ENCODE measurements at places on chromosomes 5 and 9.

- peak; percentile 91 for DNase-seq
These were observed at the start of gene CD74 for GRCh38 chr5:150412319-150413175. CD74 (minus strand) TSS chr5:150412910; CDS start chr5:150412749, 161 bp downstream.

DNA sequence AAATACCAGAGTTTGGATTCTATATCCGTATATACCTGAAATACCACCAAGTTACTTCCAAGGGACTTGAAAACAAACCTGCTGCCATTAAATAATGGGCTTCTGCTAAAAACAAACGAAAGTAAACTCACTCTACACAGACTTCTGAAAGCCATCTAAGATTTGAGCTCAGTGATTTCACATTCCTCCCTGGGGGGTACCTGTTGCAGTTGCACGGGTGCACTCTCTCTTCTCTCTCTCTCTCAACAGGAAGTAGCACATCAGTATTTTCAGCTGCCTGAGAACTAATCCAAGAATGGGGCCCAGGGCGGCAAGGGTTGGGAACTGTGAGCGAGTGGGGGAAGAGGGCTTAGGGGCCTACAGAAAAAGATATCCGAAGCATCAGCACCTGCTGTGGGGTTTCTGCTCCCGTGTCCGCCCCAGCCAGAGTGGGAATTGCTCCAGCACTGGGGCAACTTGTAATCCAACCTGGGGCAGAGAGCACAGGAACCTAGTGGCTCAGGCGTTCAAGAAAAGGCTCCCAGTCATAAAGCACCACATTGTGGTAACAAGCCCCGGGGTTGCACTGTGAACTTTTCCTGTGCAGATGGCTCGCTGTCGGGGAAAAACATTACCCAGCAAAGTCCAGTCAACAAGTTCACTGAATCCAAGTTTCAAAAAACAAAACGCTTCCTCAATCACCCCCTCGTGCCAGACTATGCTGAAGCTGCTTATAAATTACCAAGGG, 99.8 kb downstream of the EFNA5 start:
- no peak for DNase-seq

GRCh38 chr9:14179449-14179848, 134.5 kb downstream of the NFIB start:
- no peak for DNase-seq

- no peak for DNase-seq
These were observed 45.7 kb downstream of the NSUN2 start for GRCh38 chr5:6587171-6587570.

DNA sequence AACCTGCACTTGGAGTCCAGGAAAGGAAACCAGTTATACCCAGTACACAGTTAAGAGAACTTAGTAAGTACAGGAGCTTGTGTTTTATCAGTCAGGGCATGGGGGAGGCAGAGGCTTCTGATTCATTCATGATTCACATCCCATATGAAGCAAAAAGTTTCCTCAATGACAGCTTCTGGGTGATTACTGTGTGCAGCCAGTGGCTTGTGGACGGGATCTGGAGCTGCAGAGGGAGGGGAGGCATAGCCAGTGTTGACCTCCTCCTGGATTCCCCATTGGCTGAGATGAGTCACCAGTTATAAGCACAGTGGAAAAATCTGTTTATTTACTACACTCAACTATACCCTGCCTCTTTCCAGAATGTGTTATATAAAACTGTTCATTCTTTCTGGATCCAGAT, 17.7 kb downstream of the IL31RA start:
- no peak for DNase-seq

- DNase-seq: no peak
These were observed 133.0 kb upstream of the STK32A start for GRCh38 chr5:147101659-147102369.

DNA sequence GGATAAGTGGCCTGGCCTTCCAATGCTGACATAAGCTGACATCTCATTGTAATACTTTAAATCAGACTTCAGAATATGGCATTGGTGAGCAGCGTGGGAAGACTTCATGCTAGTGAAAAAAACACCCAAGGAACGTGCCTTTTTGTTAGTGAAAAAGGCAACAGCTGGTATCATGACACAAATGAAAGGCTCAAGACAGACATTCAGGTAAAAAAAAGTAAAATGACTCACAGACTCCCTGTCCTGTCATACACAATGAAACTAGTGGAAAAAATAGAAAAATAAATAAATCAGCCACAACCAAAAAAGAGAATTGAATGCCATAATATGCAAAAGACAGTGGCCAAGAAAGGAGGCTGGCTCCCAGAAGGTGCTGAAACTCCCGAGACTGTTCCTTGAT, 24.4 kb upstream of the PPP1R2B start:
- no peak for DNase-seq

GRCh38 chr9:110029429-110029955, 178.5 kb downstream of the C9orf152 start:
- no peak for DNase-seq

GRCh38 chr9:136087741-136088480, 7.2 kb downstream of the NACC2 start:
- DNase-seq: no peak

GRCh38 chr5:97118261-97119006, 24.0 kb downstream of the LIX1 start:
- DNase-seq: no peak

GRCh38 chr9:10079284-10079964, 533.4 kb downstream of the PTPRD start:
- DNase-seq: no peak

DNA sequence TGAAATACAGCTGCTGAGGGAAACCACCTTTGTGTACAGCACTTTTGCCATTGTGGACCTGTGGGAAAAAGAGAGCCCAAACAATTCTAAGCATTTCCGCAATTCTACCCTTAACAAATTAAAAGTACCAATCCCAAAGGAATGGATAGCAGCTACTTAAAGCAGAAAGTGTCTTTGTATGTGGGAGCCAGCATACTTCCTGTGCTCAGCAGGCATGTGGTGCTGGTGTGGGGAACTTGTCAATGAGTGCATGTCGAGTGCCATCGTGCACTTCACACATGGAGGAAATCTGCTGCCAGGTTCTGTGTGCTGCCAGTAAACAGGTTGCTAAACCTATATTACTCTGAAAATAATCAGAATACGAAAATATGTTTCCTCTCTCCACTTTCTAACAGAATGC, 399.0 kb downstream of the LRRC70 start:
- no peak for DNase-seq

- DNase-seq: no peak
These were observed 369 bp downstream of the OCLN start for GRCh38 chr5:69492923-69493395.

DNA sequence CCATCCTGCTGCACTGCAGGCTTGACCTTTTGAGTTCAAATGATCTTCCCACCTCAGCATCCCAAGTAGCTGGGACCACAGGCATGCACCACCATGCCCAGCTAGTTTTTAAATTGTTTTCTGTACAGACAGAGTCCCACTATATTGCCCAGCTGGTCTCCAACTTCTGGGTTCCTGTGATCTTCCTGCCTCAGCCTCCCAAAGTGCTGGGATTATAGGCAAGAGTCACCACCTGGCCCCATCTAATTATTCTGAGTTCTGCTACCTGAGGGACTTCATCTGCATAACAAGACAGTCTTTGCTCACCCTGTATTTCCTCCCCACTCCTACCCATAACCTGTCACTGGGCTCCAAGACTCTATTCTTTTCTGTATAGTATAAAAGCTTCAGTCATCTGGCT, 54.6 kb upstream of the CEMIP2 start:
- DNase-seq: no peak

GRCh38 chr5:50401336-50401735, 39.8 kb downstream of the EMB start:
- DNase-seq: no peak

DNA sequence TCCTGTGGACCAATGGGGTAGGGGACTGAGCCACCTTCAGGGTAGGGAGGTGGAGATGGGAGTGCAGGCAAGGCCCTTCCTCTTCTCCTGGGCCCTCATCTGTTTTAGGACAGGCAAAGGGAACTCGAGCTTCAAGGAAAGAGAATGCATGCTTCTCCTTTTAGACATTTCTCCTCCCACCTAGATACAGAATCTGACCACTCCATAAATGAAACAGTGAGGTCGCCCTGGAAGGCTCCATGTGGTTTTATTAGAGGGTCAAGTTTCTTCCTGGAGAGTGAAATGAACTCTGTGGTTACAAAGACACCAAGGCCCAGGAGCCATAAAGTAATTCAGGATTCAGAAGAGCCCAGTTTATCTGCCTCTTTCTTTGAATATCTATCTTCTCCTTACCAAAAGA, 14.9 kb downstream of the LHFPL2 start:
- no peak for DNase-seq

DNA sequence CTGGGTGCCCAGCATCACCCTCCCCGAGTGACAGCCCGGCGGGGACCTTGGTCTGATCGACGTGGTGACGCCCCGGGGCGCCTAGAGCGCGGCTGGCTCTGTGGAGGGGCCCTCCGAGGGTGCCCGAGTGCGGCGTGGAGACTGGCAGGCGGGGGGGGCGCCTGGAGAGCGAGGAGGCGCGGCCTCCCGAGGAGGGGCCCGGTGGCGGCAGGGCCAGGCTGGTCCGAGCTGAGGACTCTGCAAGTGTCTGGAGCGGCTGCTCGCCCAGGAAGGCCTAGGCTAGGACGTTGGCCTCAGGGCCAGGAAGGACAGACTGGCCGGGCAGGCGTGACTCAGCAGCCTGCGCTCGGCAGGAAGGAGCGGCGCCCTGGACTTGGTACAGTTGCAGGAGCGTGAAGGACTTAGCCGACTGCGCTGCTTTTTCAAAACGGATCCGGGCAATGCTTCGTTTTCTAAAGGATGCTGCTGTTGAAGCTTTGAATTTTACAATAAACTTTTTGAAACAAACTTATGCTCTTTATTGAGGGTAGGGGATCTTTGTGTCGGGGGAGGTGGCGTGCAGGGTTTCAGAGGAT, 1.3 kb downstream of the GADD45G start:
- peak; percentile 12 for DNase-seq

DNA sequence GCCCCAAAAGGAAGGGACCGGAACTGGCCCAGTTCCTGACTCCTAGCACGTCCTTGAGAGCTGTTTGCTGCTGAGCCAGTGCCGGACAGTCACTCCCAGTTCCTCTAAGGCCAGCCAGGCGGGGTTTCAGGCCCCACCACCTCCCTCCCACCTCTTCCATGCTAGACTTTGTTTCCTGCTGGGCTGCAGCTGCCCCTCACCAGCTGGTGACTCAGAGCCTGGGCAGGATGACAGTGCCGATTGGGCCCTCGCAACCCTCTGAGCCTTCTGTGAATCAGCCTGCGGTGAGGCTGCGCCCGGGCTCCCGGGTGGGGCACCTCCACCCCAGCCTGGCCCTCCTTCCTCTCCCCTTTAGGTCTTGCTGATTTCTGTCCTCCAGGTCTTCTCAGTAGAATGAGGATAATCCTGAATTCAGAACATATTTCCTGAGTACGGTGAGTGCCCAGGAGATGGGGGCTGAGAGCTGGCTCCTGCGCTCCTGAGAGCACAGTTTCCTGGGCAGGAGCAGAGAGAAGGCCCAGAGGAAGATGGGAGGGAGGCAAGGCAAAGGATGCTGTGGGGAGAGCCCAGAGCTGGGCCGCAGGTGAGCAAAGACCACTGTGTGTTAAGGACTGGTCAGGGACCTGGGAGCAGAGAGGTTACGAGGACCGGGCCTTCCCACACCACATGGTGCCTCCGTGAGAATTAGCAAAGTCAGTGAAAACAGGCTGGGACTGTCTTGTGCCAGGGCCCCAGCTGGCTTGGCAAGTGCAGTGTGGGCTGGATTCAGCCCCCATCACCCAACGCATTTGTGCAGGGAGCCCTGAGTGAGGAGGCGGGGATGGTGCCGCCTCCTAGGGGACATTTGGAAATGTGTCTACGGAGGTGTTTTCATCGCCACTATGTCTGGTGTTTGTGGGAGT, 32.9 kb upstream of the STXBP1 start:
- DNase-seq: peak; percentile 65

DNA sequence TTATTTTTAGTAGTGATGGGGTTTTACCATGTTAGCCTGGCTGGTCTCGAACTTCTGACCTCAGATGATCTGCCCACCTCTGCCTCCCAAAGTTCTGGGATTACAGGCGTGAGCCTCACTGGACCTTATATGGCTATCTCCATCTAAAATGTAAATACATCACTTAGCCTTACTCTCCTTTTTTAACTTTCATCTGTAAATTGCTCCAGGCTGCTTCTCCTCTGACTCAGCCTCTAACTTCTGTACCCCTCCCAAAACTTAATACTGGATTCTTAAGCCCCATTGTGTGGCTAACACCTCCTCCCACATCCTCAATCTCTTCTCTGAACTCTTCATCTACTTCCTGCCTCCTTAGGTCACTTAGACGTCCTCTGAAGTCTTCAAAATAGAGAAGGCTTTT, 4.0 kb downstream of the SNX30 start:
- peak; percentile 15 for DNase-seq

- no peak for DNase-seq
These were observed 171.4 kb downstream of the SGCD start for GRCh38 chr5:156498226-156498980.

DNA sequence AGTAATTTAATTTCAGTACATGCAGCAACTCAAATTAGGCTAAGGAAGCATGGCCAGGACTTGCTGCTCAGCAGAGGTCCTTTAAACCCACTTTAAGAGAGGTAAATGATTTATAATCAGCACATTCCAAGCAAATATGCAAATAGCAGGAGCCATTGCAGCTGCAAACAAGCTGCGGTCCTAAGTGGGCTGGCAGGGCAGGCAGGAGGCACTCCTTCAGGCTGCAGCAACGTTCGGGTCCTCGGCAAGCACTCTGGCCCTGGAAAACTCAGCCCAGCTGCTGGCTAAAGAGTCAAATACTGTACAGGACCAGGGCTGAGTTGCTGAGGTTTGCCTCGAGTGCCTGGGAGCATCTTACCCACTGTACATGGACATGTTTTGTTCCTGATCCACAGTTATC, 126.9 kb downstream of the FSTL4 start:
- no peak for DNase-seq

- DNase-seq: no peak
These were observed 17.4 kb downstream of the MAML1 start for GRCh38 chr5:179749857-179750508.

DNA sequence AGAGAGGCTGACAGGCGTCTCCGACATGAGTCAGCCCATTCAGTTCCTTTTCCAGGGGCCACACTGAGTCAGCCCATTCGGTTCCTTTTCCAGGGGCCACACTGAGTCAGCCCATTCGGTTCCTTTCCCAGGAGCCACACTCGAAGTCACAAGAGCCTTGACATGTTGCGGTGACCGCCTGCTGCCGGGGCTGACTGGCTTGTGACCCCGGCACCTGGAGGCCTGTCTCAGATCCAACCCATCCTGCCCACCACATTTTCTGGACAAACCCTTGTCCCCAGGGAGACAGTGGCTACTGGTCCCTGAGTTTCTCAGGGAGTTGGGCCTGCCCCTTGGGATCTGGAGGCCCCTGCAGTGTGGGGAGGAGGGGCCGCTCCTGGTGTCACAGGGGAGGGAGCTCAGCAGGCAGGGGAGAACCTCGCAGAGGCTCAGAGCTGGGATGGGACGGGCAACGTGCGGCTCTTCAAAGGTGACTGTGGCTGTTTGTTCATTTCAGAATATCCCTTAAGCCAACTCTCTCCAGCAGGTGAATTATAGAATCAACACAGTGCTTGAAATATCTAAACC, 40.5 kb upstream of the LPCAT1 start:
- no peak for DNase-seq

All from T-helper 22 cell (primary cell).